ENCODE measurements at places on chromosomes 16 and 17.

- no peak for DNase-seq
Measured at GRCh38 chr16:78791011-78791410, 691.6 kb downstream of the WWOX start.

DNA sequence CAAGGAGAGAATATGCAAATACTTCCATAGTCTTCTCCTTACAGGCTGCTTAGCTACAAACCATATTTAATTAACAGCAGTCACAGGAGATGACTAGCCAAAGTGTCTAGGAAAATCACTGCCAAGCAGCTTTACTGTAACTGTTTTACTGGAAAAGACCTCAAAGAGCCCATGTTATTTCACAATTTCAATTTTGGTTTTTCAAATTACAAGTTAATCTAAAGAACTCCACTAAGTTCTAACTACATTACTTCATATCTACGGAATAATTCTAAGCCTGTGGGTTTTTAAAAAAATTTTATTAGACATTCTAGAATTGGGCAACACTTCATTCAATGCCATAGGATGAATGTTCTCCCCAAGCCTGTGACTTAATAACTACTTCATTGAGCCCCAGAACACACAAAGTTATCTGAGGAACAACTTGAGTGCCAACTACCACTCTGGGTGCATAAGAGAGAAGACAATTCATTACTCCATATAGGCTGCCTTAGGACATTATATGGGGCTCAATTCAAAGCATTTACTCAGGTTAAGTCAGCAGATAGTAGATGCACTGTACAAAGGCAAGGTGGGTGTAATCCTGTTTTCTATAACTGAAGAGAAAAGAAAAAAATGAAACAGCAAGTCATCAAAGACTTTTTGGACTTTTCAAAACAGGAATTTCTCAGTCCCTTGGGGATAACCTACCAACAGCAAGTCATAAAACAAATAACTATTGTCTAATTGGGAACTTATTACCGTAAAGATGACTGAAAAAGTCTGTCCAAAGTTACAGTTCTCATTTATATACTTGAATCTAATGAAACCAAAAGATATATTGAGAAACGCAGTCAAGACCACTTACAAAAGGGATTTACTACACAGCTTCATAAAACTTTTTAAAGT, 33.0 kb downstream of the STAT3 start:
- no peak for DNase-seq

GRCh38 chr16:49632795-49633184, 223.1 kb downstream of the ZNF423 start:
- no peak for DNase-seq

GRCh38 chr16:60031740-60032139, 1297.6 kb upstream of the GOT2 start:
- no peak for DNase-seq

GRCh38 chr16:50124769-50125168, 28.3 kb upstream of the TENT4B start:
- DNase-seq, result no peak

DNA sequence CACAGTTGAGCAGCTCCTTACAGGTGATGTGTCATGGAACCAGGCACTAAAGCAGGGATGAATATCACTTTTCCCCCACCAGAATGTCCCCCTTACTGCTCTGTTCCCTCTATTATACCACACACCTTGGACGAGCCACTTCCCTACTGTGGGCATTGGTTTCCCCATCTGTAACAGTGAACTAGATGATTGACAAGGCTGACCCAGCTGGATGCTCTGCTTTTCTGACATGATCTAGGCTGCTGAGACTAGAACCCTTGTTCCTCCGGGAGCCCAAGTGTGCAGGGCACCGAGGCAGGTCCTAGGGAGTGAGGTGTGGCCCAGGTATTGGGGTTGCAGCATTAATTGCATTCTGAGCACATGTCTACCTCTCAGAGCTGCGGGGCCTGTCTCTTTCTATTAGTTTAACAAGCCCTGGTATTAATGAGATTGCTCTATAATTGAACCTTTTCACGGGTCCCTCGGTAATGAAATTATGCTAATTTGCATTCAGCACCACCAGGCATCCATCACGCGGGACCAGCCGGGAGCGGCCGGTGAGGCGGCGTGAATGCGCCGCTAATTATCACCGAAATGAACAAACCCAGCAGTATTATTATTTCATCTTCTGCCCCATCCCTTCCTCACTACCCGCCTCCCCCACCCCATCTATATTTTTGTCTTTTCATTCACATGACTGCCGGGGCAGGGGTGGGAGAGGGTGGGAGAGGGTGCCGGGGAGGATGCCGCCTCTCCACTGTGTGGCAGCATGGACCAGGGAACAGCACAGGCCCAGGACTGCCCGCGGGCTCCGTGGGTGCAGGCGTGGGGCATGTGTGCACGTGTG, 121.1 kb downstream of the CYLD start:
- no peak for DNase-seq

DNA sequence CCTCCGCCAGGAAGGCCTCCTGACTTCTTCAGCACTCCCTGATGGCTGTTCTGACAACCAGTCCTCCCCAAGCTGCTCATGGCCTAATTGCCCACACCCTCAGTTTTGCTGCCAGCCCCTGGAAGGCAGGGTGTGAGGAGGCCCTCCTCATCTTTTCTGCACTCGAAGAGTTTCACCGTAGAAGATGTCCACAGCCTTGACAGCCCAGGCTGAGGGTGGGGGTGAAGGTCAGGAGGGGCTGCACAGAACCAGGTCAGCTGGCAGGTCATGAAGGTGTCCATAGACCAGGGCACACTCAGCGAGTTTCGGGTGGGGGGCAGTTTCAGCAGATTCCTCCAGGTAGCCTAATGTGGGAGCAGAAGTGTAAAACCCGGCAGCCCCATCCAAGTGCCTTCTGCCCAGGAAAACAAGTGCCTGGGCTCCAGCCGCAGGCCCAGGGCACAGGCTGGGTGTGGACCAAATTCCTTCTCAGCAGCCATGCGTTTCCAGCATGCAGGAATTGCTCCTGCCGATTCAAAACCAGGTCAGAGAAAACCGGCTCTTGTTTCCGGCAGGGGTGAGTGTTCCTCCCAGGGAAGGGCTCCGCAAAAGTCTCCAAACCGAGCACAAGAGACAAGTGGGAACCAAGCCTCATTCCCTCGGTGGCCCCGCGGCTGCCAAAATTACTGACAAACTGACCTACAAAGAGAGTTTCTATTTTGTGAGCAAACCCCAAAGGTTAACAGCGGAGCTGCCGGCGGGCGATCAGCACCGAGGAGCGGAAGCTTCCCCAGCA, 228.8 kb downstream of the C16orf78 start:
- no peak for DNase-seq

- DNase-seq, result no peak
Measured at GRCh38 chr17:66379996-66380395, 77.6 kb downstream of the PRKCA start.

All from sciatic nerve (tissue), 2 donors.